RPMI7951 (cell line): ENCODE measurements at places on chromosomes 7 and 10.

DNA sequence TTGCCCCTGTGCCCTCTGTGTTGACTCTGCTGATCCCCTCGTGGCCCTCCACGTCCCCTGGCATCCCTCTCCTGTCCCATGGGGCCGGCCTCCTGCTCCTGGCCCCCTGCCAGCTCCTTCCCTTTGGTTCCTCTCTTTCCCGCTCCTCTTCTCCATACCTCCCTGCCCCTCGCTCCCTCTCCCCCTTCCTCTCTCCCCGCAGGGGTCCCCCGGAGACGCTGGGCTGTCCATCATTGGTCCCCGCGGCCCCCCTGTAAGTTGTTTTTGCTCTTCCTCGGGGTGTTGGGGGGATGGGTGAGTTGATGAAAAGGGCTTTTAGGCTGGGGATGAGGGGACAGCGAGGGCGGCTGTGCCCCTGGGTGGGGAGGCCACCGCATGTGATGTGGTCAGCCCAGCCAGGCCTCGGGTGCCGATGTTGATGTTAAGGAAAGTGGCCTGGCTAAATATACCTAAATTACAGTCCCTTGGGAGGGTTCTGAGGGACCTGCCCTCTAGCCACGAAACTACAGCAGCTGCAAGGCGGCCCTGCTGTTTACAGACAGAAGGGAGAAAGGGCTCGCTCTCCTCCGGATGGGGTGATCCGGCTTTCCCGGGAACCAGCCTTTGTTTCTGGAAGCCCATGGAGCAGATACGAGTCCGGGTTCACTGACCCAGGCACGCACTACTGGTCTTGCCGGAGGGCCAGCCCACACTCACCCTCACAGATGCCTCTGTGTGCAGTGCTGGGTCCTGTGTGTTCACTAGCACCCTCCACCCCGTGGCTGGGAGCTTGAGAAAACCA, 78.8 kb downstream of the COL13A1 start:
- no peak for DNase-seq

- DNase-seq: peak; percentile 55
Measured at GRCh38 chr10:128150045-128150493, 23.8 kb upstream of the MKI67 start.

DNA sequence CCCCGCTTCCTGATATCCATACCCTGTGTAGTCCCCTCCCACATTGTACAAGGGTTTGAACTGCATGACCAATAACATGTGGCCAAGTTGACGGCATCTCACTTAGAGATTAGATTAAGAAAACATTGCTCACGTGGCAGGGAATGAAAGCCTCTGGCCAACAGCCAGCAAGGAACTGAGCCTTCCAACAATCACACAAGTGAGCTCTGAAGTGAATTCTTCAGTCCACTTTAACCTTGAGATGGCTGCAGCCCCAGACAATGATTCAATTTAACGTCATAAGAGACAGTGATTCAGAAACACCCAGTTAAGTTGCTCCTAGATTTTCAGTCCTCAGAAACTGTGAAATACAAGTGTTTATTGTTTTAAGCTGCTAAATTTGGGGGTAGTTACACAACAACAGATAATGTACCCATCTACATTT, 165.9 kb upstream of the PLXNA4 start:
- DNase-seq: peak; percentile 88

DNA sequence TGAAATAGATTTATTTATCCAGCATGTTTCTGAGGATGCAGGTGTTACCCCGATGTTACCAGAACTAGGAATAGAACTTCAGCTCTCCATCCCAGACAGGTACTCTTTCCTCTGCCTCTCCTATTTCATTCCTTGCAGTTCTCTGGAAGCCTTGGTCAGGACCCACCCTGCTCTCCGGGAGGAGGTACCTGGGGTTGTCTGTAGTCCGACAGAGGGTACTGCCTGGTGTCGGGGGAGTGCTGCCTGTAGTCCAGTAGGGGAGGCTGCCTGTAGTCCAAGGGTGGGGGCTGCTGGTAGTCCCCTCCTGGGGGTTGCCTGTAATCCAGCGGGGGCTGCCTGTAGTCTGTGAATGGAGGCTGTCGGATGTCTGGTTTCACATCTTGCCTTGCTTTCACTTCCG, 328.4 kb downstream of the PHTF2 start:
- no peak for DNase-seq

GRCh38 chr10:116989439-116989838, 15.5 kb downstream of the SHTN1 start:
- DNase-seq: no peak

DNA sequence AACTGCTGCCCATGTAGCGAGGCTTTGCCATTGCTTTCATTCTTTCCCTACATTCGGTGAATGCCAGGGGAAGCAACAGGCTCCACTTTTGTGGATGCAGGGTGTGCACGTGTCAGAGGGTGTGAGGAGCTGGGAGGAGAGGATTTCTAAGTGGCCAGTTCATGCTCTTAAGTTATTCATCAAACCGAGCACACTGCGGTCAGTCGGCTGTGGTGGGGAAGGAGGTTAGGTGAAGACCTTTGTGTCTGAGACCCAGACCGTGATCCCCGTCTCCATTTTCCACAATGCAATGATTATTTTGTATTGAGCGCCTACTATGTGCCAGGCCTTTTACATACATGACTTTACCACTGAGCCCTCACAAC, 438.6 kb upstream of the GALNT17 start:
- no peak for DNase-seq

DNA sequence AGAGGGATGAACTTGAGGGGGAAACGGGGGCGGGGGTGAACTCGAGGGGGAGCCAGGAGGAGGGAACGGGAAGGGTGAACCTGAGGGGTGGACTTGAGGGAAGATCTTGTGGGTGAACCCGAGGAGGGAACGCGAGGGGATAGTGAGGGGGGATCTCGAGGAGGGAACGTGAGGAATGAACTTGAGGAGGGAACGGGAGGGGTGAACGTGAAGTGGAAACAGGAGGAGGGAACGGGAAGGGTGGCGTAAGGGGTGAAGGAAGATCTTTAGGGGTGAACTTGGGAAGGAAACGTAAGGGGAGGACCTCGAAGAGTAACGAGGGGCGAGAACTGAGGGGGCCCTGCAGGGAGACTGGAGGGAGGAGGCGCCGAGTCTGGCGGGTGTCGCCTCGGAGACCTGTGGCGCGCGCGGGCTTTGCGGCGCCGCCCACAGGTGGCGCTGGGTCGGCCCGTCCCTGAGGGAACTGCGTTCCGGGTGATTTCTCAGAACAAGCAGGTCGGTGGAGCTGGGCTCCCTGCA, 651 bp downstream of the MYO3A start:
- DNase-seq: no peak
